ENCODE measurements at places on chromosomes 4 and X.

DNA sequence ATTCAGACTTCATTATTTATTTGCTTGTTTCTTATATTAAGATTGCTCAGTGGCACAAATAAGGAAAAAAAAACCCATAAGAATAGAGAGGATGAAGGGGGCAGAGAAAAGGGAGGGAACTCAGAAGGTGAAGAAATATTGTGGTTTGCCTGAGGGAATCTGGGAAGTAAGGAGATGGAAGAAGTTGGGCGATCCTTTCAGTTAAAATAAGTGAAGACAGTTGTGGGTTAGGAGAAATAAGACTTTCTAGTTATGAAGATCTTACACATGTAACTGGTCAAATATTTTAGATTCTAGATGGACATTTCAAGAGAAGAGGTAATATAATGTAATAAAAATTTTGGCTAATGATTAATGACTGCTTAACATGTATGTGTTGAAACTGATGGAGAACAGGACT, 138.7 kb upstream of the LIMCH1 start:
- DNase-seq: no peak

- DNase-seq: no peak
Observed at GRCh38 chr4:174089711-174090110, 193.8 kb downstream of the FBXO8 start.

DNA sequence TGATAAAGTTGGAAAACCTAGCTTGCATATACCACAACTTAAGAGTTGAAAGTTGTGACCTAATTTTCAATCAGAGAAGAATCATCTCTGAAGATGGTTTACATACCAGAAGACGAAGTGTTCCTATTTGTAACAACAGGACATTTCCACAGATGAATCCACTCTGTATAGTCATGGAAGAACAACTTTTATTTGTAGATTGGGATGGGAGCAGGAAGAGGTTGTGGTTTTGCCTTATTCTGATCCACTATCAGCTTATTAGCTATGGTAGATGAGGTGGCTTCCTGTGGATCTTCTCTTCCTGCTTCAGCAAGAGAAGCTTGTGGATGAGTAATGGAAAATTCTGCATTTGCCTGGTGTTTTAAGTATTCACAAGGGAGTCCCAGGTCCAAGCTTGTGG, 18.6 kb upstream of the SUPT20HL1 start:
- DNase-seq: peak; percentile 21

- DNase-seq: no peak
Observed at GRCh38 chr4:98447648-98448047, 186.5 kb downstream of the RAP1GDS1 start.

DNA sequence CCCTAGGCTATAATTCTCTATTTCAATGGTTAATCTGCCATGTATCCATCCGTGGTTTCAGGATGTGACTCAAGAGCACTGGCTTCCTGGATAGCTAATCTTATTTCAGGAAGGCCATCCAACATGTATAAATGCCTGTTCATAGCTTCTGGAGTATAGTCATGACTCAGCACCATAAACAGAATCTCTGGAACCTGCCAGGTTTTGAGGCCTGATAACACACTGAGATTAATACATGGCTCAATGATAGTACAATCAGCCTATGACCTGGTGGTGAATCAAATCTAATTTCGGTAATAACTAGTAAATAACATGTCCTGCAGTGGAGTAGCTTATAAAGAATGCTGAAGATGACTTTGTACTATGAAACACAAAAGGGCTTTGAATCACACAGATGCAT, 5.7 kb upstream of the IL13RA2 start:
- DNase-seq: peak; percentile 93

- DNase-seq: peak; percentile 12
Observed at GRCh38 chr4:6562931-6563901, 11.8 kb upstream of the MAN2B2 start.

DNA sequence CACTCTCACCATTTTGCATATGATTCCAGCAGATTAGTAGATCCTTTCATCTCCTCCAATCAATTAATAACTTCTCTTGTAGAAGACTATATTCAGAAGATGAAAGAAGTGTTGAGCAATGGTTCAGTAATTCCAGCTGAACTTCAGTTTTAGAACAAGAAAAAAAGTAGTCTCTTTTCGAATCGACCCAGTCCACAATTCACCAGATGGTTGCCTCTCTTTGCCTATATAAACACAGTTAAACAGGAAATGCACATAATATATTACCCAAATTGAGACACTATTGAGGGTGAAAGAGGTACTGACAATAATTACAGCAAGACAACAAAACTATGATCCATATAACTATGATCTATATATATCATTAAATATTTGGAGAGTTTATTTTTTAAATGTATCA, 16.8 kb upstream of the FAM241A start:
- no peak for DNase-seq

DNA sequence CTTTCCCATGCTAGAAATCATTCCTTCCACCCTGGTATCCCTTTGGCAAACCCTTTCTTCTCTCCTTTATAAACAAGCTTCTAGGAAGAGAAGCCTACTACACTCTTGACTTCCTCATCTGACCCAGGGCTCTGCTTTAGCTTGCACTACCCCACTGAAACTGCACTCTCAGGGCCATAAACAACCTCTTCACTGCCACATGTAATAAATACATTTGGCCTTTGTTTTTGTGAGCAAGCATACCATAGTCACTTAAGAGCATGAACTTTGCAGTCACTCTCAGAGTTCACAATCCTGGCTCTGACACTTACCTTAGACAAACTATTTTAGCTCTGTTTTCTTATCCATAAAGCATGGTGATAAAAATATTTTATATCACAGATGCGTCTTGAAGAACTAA, 50.7 kb upstream of the USP38 start:
- no peak for DNase-seq

- DNase-seq: peak; percentile 67
Observed at GRCh38 chrX:110082161-110082560, 79.2 kb downstream of the TMEM164 start.

- DNase-seq: no peak
Observed at GRCh38 chrX:349702-350101, 31.1 kb upstream of the GTPBP6 start.

DNA sequence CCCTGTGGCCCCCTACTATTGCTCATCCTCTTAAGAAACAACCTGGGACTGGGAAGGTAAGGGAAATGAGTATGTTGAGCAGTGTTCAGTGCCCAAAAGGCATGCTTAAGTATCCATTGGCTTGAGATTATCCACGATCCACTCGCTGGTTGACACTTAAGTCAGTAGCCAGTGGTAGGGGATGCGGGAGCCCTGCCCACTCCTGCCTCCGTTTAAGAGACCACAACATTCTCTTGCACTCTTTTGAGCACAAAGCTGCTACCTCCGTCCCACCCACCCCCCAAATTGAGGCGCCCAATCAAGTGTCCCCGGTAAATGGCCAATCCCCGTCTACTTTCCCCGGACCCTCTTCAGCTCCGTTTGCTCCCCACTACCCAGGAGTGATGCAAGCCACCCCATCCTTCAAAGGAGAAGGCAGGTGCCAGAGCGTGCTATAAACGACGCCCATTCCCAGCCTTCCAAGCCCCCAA, 25.0 kb downstream of the UTP14A start:
- DNase-seq: peak; percentile 11

DNA sequence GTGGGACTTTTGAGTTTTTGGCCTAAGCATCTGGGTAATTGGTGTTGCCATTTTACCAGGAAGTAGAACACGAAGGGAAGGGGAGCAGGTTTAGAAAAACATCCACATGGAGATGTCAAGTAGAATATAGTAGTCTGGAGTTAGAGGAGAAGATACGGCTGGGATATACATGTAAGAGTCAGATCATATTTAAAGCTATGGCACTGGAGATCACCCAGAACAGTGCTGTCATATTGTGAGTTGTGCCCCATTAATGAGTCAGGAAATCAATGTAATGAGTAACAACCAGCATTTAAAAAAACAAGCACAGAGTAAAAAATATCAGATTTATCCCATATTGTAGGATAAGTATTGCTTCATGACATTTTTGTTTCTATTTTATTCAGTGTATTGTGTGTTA, 4.2 kb downstream of the GSTCD start:
- peak; percentile 40 for DNase-seq

GRCh38 chr4:2482693-2483092, 13.8 kb downstream of the RNF4 start:
- no peak for DNase-seq

- peak; percentile 61 for DNase-seq
Observed at GRCh38 chrX:52923781-52924241, 26.7 kb downstream of the FAM156B start.

- peak; percentile 20 for DNase-seq
Observed at GRCh38 chrX:136639506-136640176, 8.3 kb upstream of the CD40LG start.

GRCh38 chrX:10990976-10991375, 120.2 kb upstream of the HCCS start:
- DNase-seq: no peak

DNA sequence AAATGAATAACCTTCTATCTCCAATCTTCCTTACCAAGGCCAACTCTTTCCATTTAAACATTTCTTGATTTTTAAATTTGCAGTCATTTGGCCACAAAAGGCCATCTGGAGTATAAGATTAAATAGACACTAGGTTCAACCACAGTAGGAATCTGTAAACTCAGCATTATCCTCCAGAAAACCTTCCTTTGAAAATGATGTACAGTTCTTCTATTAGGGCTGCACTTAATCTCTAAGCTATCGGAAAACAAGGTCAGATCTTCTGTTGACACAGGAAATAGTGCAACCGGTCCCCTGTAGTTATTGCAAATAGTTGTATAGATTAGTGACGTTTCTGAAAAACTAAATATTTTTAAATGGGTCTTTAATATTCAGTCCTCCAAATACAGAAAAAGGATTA, 359.0 kb upstream of the ATOH1 start:
- DNase-seq: no peak

DNA sequence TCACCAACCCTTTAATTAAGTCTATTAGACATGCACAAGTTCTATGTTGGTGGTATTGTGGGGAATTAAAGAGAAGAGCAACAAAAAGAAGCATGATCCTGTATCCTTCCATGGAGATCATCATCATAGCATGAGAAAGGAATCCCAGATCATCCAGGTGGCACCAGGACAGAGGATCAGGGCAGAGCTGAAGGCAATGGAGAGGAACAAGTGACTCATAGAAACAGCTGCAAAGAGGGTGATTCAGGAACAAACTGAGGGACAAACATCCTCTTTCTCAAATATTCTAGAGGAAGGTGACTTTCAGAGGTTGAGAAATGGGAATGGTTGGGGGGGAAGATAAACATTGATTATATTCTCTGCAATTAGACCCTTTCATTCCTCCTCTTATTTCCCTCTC, 105.5 kb upstream of the OTUD4 start:
- DNase-seq: peak; percentile 72

- DNase-seq: no peak
Observed at GRCh38 chr4:185730849-185731608, 81.0 kb downstream of the SORBS2 start.

GRCh38 chr4:185909972-185910371, 98.0 kb upstream of the SORBS2 start:
- DNase-seq: no peak

- DNase-seq: no peak
Observed at GRCh38 chr4:158861766-158862165, 92.9 kb downstream of the FNIP2 start.

- DNase-seq: no peak
Observed at GRCh38 chr4:102216666-102217065, 128.6 kb downstream of the SLC39A8 start.

- peak; percentile 71 for DNase-seq
Observed at GRCh38 chr4:38673130-38673978, 9.4 kb downstream of the KLF3 start.

GRCh38 chrX:48083706-48084105, 12.3 kb upstream of the ZNF630 start:
- DNase-seq: peak; percentile 38

GRCh38 chr4:1026115-1026514, 14.7 kb downstream of the FGFRL1 start:
- DNase-seq: peak; percentile 19

GRCh38 chr4:29131304-29131703, 1588.9 kb upstream of the PCDH7 start:
- DNase-seq: peak; percentile 6

DNA sequence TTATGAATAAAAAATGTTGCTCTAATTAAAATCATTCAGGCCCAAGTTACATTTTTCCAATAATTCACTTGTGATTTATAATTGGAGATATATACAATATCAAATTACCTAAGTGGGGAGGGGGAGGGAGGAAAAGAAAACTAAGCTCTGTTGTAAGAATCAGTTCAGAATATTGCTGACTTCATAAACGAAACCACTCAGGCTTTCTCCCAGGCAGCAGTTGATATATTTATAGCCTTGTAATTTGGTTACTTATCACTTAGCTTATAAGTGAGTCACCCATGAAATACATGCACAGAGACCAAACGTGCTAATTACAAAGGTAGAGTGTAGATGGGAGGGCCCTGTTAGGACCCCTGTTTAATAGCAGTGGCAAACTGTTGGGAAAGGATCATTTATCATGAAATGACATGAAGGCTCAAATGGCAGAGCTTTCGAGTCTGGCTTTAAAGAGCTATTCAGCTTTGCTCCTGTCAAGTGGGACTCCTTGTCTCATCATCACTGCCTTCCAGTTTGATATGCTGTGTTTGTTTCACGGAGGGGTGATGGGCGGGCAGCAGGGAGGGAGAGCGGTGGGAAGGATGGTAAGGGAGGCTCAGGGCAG, 105.6 kb upstream of the PGRMC2 start:
- no peak for DNase-seq

DNA sequence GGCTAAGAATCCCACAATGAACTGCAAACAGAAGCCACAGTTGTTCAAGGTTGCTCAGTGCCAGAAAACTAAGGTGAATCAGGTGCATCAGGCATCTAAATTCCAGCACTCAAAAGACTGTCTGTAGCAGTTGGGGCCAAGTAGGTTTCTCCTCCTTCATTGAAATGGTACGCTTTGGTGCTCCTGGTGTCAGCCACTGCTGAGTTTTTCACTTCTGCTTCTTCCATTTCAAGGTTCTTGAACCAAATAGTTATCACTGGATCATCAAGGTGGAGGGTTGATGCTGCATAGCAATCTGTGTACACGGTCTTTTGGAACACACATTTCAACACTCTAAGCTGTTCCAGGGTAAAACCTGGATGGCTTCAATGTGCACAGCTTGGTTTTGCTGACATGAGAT, 74.4 kb downstream of the TMA16 start:
- no peak for DNase-seq
